ENCODE measurements at places on chromosomes 5 and 9. TPM values are rescaled to one million over a fixed set of nuclear protein-coding genes. Genes with fewer than 3 reads are reported as not detected.

Gene MCTP1
- total RNA-seq: not detected

Gene CXCL14
- total RNA-seq: not detected

Gene PKD2L2
- not detected for total RNA-seq

Gene TMEM215
- total RNA-seq: not detected

Gene NEUROG1
- total RNA-seq: not detected

Gene CCDC180
- total RNA-seq: 1.2 TPM

Gene SLC6A19
- not detected for total RNA-seq

- no peak for DNase-seq
Measured at GRCh38 chr9:114090798-114091197, 8.3 kb downstream of the KIF12 start.

DNA sequence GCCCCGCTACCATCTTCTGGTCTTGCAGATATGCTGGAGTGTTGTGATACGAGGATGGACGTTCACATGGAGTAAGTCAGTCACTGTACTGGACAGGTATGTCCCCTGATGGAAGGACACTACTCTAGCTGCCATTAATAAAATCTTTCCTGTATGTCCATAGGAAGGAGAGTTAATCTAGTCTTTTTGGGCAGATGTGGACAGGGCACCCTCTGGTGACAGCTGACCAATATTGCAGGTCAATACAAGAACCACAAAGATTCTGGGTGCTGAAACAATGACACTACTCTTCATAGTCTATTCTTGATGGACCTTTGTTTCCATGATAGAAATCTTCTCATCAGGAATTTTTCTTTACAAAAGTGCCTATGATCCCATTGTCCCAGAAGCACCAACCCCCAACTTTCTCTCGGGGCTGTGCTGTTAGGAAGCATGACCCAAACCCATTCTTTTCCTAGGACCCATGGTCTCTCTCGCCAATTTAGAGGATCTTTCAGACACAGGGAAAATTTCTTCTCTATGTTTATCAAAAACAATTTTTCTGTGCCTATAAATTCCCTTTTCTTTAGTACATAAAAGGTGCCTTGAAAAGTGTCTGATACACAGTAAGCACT lies 376.9 kb downstream of the DTWD2 start:
- peak; percentile 17 for DNase-seq

- DNase-seq: peak; percentile 47
Measured at GRCh38 chr5:170277867-170278281, 19.7 kb downstream of the LCP2 start.

GRCh38 chr9:92558612-92559374 lies 23.0 kb upstream of the ECM2 start:
- DNase-seq: no peak

GRCh38 chr5:61674378-61674777 lies 342.3 kb downstream of the ZSWIM6 start:
- DNase-seq: no peak

DNA sequence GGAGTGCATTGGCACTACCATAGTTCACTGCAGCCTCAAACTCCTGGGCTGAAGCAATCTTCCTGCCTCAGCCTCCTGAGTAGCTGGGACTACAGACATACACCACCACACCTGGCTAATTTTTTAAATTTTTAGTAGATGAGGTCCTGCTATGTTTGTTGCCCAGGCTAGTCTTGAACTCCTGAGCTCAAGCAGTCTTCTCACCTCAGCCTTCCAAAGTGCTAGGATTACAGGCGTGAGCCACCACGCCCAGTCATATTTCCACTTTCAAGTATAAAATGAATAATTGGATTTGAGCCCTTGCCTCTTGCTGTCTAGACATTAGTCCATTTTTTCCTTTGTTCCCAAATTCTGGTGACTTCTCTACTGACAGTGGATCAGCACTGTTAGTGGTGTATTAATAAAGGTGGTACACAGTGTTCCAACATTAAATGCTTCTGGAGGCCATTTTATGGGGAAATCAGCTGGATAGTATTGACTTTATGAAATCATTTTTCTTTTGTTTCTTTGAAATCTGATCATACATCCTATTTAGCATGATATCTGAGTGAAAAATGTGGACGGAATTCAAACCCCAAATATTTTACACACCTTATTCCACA lies 15.9 kb downstream of the ATP6V0E1 start:
- DNase-seq: no peak

Gene NUTM2G
- total RNA-seq: not detected

Data from OCI-LY7 (cell line).